ENCODE measurements at places on chromosomes 5 and 9.
A peak's percentile ranks its signal among the peaks of the same experiment; 100 is the strongest.

GRCh38 chr5:9381464-9381863 lies 164.4 kb downstream of the SEMA5A start:
- no peak for DNase-seq

- no peak for DNase-seq
These were observed 232.0 kb upstream of the ANKRD55 start for GRCh38 chr5:56464935-56465768.

GRCh38 chr9:38009035-38009501 lies 60.0 kb downstream of the SHB start:
- no peak for DNase-seq

- DNase-seq, result no peak
These were observed 17.0 kb downstream of the NIM1K start for GRCh38 chr5:43209060-43209459.

- DNase-seq, result peak; percentile 86
These were observed 13.3 kb downstream of the CAPSL start for GRCh38 chr5:35924950-35925722.

GRCh38 chr5:129511291-129511690 lies 51.2 kb downstream of the ADAMTS19 start:
- no peak for DNase-seq

DNA sequence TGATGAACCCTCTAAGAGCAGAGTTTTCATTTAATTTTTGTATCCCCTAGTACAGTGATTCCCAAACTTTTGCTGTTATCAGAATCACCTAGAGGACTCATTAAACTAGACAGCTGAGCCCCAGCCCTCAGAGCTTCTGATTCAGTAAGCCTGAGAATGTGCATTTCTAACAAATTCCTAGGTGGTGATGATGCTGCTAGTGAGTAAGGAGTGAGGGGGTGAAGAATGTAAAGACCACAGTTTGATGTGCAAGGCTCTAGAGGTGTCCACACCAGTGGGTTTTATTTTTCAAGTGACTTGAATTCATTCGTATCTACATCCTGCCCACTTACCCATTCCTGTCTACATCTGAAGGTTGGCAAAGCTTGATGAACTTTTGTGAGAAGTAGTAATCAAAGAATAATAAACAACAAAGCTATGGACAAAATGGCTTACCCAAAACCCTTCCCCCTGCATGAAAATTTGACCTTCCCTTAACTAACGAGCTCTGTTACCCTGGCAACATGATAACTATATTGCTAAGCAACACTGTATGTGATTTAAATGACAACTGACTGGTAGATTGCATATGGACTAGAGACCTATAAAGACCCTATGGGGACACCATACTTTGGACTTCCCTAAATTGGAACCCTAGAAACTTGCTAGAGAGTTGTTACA lies 35.2 kb downstream of the DTWD2 start:
- DNase-seq, result no peak

DNA sequence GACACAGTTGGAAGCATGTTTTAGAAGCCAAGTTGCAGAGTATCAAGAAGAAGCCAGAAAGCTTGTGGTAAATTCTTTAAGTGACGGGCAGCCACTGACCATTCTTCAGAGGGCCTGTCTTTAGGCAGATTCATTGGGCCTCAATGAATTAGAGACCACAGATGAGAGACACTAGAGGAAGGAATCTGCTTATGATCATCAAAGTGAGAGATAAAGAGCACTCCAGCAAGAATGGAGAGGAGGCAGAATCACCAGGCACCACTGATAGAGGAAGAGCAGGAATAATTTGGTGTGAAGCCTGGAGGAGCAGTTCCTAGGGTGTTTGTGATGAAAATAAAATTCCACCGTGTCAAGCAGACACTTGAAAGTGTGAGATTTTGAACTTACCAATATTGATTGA lies 365.9 kb upstream of the SLC30A5 start:
- no peak for DNase-seq

GRCh38 chr5:112338681-112339337 lies 80.3 kb downstream of the EPB41L4A start:
- DNase-seq, result no peak

- peak; percentile 89 for DNase-seq
These were observed at the start of gene CAAP1 for GRCh38 chr9:26892251-26893029. CAAP1 (minus strand) TSS chr9:26892802; CDS start chr9:26892715, 87 bp downstream.

DNA sequence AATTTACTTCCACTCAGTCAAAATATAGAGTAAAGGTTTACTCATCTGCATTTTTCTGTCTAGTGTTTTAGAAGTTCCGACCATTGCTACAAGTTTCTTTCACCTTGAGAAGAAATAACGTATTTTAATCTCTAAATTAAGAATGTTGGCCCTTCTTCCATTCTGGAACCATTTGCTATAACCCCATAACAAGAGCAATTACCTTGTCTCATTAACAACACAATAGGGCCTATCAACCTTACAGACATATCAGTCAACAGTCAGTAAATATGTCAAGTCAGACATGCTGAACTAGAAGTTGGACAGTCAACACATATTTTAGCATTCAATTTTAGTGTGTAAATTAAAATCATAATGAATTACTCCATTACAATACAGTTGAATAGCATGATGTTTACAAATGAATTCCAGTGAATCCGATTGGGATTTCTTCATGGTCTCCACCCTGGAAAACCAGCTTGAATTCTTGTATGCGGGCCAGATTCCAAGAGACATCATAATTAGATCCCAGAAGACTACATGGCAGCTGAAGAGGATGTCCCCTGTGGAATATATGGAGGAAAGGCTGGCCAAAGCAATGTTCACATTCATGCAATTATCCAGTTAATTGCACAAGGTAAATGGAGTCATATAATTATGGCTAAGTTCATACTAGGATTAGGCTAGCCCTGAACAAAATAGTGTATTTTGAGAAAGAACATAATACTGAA lies 196.2 kb upstream of the TARS1 start:
- DNase-seq, result no peak

- DNase-seq, result no peak
These were observed 33.1 kb downstream of the DAB2IP start for GRCh38 chr9:121684381-121685145.

GRCh38 chr5:86684222-86684621 lies 66.5 kb downstream of the COX7C start:
- DNase-seq, result no peak

- no peak for DNase-seq
These were observed 10.5 kb downstream of the ZFP62 start for GRCh38 chr5:180850434-180851078.
